ENCODE measurements at places on chromosomes 5 and 9.

GRCh38 chr5:54571462-54571861 lies 53.9 kb downstream of the SNX18 start:
- DNase-seq = no peak

DNA sequence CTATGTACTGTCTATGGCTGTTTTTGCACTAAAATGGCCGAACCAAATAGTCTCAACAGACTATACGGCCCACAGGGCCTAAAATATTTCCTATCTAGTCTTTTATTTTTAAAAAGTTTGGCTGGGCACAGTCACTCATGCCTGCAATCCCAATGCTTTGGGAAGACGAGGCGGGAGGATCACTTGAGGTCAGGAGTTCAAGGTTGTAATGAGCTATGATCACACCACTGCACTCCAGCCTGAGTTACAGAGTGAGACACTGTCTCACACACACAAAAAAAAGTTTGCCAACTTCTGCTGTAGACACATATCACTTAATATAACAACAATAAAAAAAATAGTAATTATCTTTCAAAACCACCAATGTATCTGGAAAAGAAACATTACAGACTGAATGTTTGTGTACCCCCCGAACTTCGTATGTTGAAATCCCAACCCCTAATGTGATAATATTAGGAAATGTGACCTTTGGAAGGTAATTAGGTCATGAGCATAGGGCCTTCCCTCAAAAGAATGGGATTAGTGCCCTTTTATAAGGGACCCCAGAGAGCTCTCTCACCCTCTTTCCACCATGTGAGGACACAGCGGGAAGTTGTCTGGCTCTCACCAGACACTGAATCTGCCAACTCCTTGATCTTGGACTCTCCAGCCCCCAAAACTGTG lies 53.5 kb upstream of the HK3 start:
- DNase-seq = no peak

DNA sequence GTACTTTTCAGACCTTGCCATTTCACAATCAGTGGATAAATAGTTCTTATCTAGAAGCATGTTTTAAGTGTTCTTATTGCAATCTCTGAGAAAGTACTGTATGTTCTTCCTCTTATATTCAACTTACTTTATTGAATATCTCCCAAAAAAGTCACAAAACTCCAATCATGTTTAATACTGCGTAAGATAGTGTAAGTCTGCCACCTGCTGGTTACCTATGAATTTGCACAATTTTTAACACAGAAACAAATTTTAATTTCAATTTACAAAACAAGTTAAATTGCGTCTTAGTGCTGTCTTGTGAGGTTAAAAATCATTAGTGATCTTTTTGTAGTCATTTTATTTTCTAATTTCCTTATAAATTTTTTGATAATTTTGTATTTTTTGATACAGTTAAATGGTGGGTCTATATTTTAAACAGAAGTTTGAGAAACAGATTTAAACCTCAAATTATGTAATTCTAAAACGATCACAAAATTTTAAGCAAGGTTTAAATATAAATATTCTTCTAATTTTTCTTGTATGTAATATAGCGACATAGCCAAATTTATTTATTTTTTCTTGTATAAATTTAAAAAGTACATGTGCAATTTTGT lies 115.8 kb downstream of the EMB start:
- DNase-seq = no peak

DNA sequence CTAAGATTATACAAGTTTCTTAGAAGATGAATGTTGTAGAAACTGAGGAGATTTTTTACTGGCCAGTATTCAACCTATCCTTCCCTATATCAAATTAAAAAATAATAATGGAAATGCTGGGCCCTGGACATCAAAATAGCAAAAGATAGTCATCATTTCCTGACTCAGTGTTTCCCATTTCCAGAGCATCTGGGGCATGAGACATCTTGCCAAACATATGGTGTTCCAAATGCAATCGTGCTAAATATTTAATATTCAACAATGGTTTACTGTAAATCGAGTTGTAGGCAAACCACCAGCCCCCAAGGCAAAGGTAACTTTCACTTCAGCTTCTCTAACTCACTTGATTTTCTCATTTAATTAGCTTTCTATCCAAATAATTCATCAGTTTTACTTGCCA lies 152.9 kb downstream of the FRMD3 start:
- no peak for DNase-seq

DNA sequence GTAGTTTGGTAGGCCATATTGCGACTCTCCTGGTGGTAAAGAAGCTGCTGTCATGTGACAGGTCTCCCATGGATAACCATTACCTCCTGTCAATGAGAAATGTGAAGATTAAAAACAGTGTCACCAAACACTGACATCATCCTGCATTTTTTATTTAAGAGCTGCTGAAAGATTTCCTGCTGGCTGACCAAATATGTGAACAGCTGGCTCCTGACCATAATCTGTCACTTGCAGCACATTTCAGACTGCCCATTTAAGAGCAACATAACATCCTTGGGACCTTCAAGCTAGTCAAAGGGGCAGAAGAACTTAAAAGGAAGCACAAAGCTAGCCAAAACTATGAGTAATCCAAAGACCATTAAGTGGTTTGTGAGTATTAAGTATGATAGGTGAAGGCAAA lies 288.0 kb downstream of the IZUMO3 start:
- no peak for DNase-seq

- no peak for DNase-seq
Observed at GRCh38 chr9:84456527-84456926, 116.0 kb upstream of the SLC28A3 start.

DNA sequence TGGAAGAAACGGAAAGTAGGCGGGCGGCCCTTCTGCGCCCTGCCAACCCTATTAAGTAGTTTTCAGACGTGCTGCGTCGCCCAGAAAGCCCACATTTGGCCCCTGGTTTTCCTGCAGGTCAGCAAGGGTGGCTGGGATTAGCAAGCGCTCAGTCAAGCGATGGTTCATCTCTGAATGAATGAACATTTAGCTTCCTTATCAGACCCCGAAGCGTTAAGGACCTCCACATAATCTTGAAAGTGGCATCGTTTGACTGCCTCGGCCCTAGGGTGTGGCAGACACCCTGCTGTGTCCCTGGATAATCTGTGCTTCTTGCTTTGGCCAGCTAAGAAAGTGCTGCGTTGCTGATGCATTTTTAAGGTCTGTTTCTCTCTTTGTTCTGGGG lies 684 bp downstream of the TOR1B start:
- DNase-seq = no peak

DNA sequence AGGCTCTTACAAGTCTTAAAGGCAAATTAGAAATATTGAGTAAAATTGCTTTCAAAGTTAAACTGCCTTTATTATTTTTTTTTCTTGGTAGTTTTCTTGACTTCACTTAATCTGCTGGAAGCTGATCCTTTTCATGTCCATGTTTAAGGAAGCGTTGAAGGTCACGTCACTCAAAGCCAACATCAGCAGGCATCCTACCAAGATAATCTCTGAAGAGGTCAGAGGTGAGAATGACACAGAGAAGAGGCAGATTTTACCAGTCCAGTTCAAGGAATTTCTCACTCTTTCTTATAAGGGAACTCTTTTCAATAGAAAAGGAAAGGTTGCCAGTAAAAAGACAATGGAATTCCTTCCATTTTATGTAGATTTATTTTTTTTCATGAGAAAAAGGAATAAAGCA lies 259.8 kb downstream of the ANXA1 start:
- DNase-seq = no peak

DNA sequence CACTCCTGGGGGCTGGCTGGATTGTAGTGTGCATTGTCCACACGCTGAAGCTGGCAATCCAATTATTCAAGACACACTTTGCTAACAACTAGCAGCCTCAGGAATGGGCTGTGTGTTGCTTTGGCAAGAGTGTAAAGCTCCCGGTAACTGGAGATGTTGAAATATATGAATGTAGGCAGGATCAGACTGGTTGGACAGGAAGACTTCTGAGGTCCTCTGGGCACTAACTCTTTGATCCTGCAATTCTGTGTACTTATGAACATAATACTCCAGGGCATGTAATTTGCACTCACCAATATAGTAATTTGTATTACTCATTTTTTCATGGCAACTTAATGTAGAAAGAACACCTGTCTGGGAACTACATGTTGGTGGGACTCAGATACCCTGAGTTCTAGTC lies 106.7 kb upstream of the SLC28A3 start:
- no peak for DNase-seq

DNA sequence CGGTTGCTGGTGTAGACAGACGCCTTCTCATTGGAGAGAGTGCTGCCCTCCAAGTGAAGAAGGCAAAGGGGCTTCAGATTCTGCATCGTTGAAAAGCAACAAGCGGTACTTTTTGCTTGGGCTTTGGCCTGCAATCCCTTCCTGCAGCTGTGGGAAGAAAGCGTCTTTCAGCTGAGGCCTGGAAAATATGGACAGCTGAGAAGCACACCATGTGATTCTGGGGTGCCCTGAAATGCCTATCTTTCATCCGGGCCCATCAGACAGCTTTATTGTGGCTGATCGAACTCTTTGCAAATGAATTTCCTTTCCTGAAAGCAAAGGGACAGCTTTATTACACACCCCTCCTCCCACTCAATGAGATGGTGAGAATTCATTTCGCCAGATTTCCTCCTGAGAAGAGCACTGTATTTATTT lies 74.0 kb downstream of the NSG2 start:
- no peak for DNase-seq

- DNase-seq = no peak
Observed at GRCh38 chr9:13143281-13143680, 136.2 kb downstream of the MPDZ start.

DNA sequence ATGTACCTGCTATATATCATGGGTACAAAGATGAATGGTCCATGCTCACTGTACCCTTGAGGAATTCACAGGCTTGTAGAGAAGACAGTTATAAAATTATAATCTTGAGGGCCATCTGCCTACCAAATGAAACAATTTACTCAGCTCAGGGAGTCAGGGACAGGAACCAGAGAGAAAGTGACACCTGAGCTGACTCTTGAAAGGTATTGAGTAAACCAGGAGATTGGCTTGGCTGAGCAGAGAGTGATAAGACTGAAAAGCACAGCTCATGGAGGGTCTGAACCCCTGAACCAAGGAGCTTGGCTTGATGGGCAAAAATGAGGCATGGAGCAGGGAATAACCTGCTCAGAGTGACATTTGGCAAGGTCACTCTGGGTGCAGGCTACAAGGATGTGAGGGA lies 147.3 kb downstream of the FAM114A2 start:
- DNase-seq = no peak

GRCh38 chr5:7405277-7405676 lies 9.3 kb downstream of the ADCY2 start:
- no peak for DNase-seq

DNA sequence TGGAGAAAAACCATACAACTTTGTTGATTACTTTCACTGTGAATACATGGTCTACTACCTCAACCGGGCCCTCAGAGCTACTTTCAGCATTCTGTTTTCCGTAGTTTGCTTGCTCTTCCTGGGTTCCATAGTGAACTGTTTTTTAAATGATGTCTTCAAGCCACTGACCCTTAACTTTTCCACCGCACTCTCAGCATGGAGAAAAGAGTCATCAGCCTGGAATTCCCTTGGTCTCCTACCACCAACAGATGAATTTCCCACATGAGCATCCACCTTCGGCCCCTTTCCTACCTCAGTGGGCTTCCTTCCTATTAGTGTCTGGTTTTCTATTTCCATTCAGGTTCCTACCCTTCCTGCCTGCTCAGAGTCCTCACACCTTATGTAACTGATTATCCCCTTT lies 135.9 kb upstream of the ADAMTSL1 start:
- no peak for DNase-seq

DNA sequence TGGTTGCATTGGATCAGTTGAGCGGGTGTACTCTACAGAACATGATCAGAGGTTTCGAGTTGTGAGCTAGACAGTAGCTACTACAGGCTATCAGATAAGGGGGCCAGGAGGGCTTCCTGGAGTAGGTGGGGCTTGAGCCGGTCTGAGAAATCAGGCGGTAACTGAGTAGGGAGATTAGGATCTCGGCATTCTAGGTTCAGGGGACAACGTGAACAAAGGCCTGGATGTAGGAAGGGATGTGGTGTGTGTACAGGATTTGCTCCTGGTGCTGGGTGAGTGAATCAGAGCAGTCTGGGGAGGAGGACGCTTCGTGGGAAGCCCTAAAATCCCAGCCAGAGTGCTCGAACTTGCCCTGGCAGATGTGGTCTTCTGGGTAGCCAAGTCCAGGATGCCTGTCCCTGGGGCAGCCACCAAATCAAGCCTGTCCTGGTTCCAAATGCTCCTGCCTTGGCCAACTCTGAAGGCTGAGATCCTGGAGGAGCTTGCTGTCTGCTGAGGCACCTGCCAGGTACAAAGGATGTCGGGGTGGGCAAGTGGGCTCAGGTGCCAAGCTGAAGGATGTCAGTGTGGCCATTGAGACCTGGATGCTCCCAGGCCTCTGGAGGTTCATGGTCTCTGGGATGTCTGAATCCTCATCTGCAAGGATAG lies 33.4 kb downstream of the STC2 start:
- no peak for DNase-seq

GRCh38 chr5:580436-580835 lies 31.7 kb upstream of the CEP72 start:
- no peak for DNase-seq

GRCh38 chr5:33235304-33235703 lies 205.5 kb upstream of the TARS1 start:
- no peak for DNase-seq

DNA sequence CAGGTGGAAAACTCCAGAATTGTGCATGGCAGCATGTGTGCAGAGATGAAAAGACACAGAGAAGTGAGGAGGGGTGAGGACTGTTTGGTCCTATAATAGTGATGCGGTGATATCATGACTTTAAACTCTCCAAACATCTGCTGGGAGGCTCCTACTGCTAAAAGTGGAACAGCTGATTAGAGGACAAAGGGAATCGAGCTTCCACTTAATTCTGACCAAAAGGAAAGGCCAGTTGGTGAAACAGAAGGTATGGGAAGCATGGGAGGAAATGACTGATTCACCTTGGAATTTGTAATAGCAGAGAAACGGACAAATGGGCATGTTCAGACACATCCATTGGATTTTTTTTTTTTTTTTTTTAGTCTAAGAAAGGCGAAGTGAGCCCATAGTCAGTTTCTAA lies 67.5 kb upstream of the MAMDC2 start:
- DNase-seq = peak; percentile 76

DNA sequence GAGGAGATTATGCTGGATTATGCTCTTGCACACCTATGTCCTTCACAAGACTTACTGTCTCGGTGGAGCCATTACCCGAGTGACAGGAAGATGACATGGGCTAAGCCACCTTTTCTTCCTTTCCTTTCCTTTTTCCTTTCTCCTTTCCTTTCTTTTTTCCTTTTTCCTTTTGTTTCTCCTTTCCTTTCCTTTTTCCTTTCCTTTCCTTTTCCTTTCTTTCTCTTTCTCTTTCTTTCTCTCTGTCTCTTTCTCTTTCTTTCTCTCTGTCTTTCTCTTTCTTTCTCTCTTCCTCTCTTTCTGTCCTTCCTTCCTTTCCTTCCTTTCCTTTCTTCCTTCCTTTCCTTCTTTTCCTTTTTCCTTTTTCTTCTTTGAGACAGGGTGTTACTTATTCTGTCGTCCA lies 202.5 kb downstream of the ARHGEF28 start:
- no peak for DNase-seq

DNA sequence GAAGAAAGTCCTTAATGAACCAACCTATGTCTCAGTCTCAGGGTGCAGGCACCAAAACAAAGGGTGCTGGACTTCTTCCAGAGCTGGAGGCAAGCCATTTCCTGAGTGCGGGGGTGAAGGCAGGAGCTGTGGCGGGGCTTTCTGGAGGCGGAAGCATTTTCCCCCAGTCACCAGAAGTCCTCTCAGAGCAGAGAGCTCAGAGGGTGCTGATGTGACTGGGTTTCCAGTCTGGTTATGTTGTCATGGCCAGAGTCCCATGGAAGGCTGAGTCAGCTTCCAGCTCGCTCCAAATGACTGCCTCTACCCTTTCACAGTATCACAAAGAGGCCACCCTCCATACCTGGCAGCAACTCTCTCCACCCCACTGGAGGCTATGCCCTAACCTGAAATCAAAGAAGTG lies 86.0 kb downstream of the TRPC7 start:
- peak; percentile 62 for DNase-seq

- DNase-seq = no peak
Observed at GRCh38 chr5:35765921-35766320, 90.8 kb upstream of the IL7R start.
